ENCODE measurements at places on chromosomes 6 and 20. TPM values are rescaled to one million over a fixed set of nuclear protein-coding genes. Genes with fewer than 3 reads are reported as not detected.
A peak's percentile ranks its signal among the peaks of the same experiment; 100 is the strongest.

PAX1 gene
- total RNA-seq, result not detected

GLP1R gene
- not detected for total RNA-seq

DEFB110 gene
- not detected for total RNA-seq

ZNF334 gene
- 15.1 TPM for total RNA-seq

RRAGD gene
- total RNA-seq, result 7.9 TPM

PREX1 gene
- 5.1 TPM for total RNA-seq

ZNF133 gene
- 13.8 TPM for total RNA-seq

HDGFL1 gene
- not detected for total RNA-seq

BPIFB4 gene
- not detected for total RNA-seq

KCNQ2 gene
- not detected for total RNA-seq

TMEM74B gene
- total RNA-seq, result 1.7 TPM

GRCh38 chr20:39534846-39535245 is 572.7 kb downstream of the DHX35 start:
- DNase-seq, result no peak

GRCh38 chr6:2988094-2988425 is 11.6 kb upstream of the NQO2 start:
- no peak for DNase-seq

DNA sequence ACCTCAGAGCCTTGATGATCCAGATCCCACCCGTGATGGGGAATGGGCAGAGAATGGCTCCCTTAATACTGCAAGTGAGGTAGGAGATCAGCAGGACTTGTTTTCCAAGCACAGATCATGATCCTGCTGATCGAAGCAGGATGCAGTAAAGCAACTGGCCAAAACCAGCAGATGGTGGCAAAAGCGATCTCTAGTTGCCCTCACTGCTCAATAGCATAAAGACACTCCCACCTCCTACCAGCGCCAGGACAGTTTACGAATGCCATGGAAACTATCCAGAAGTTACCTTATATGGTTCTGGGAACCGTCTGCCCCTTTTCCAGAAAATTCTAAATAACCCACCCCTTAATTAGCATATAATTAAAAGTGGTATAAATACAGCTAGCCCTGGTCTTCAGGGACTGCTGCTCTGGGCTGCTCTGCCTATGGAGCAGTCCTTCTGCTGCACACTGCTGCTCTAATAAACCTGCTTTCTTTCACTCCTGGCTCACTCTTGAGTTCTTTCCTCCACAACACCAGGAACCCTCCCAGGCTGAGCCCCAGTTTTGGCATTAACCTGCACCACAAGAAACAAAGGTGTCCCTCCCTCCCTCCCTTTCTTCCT is 415.8 kb downstream of the PREX1 start:
- no peak for DNase-seq

DNA sequence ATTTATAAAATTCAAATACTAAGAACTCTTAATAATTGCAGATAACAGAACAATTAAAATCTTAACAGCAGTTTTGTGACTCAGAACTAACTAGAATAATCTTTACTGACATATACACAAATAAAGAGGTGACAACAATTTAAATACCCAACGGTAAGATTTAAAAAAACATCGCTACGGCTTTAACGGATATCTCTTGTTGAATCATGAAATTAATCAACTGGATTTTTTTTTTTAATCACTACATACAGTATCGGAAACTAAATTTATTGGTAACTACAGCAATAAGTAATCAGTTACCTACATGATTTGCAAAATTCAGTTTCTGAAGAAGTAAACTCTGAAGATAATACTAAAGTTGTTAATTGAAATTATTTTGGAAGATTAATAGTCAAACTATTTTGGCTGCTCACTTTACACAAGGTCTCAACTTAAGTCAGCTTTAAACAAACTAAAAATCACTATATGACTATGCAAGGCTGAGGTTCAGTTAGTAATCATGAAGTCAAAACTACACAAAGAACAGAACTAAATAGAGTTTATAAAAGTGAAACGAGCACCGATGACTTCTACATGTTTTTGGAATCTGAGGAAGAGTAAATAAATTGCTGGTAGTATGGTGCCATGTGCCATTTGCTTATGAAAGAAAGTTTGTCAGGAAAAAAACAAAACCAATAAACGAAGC is 128.8 kb downstream of the HUS1B start:
- DNase-seq, result no peak

- no peak for DNase-seq
These were observed 1.9 kb downstream of the ELOVL2 start for GRCh38 chr6:11042025-11042749.

DNA sequence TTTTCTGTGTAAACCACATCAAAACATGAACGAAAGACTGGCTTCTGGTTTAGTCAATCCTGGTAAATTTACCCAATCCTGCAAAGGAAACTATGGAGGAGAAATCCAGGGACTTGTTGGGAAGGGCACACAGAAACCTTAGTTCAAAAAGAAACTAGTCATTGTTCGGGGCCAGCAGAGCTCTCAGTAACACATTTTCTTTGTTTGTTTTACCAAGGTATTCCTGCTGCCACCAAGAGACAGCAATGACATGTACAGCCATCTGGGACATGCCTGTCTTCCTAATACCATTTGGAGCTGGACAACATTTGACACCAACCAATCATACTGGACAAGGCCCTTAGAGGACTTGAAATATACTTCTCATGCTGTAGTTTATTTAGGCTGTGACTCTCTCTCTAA is 8.3 kb downstream of the OARD1 start:
- DNase-seq, result no peak

GRCh38 chr6:2921520-2922115 is 18.5 kb upstream of the SERPINB9 start:
- no peak for DNase-seq

- no peak for DNase-seq
These were observed 33.0 kb upstream of the SMIM29 start for GRCh38 chr6:34281702-34282334.

DNA sequence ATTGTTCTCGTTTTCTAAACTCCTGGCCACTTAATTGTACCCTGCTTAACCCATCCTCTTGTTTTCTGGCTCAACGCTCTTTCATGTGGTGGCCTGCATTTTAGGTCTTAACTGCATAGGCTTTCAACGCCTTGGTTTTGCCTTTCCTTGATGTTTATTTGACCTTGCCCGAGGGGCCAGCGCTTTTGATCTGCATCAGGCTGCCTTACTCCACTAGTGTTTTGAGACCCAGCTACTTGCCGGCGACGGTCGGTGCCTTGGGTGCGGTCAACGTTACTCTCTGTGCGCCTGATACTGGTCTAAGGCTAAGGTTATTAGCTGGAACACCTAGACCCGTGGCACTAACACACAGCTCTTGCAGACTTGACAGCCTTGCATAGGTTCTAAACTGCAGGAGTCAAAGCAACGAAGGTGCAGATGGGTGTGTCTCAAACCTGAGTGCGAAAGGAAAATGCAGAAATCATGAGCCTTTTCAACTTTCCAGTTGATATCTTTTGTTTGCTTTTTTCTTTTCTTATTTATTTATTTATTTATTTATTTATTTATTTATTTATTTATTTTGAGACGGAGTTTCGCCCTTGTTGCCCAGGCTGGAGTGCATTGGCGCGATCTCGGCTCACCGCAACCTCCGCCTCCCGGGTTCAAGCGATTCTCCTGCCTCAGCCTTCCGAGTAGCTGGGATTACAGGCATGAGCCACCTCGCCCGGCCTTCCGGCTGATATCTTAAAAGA is 138.8 kb downstream of the HFE start:
- DNase-seq, result no peak

DNA sequence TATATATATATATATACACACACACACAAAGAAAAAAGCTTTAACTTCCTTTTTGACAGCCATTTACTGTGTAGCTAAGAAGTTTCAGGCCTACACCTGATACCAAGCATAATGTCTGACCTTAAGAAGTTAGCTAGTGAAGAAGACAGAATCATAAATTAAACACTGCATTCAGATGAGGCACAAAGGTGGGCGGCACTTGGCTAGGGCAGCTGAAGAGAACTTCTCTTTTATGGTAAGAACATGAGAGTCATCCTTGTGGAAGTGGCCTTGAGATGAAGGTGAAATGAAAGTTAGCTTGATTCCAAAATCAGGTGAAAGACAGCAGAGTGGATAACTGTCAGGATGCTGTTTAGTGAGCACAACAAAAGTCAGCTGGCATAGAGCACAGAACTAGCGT is 46.5 kb downstream of the HTR1B start:
- DNase-seq, result no peak

DNA sequence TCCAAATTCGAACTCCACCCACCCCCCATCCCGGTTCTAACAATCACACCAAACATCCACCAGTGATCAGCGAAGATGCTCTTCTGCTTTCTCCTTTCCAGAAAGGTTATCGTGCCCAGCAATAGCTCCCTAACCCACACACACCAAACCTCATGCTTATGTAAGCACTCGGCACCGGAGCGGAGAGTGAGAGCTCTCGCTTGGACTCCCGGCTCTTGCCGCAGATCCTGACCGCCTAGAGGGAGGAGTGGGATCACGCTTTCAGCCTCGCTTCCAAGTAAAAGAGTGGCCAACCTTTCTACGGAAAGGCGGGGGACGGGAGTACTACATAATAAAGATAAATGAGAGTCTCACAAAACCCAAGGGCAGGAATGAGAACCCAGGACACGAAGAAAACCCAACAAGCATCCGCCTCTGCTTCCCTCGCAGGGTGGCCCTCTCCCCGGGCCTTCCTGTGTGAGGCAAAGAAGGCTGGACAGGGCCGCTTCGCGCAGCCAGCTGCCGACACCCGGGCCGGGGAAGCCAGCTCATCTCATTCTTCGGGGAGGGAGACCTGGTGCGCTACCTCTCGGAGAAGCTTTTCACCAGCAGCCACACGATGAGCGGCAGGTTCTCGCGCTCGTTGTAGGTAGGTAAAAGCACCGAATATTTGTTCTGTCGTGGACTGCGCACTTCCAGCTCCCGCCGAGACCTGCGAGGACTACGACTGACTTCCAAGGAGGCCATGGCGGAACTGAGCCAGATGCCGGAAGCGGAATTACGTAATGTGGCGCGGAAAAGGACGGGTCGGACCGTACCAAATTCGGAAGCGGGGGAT is at the start of gene DPM1:
Gene DPM1, minus strand, starts transcription at position 735 of the 817 bp plus-strand sequence. Its CDS starts 9 bp downstream, at position 726.
- DNase-seq, result peak; percentile 90

DNA sequence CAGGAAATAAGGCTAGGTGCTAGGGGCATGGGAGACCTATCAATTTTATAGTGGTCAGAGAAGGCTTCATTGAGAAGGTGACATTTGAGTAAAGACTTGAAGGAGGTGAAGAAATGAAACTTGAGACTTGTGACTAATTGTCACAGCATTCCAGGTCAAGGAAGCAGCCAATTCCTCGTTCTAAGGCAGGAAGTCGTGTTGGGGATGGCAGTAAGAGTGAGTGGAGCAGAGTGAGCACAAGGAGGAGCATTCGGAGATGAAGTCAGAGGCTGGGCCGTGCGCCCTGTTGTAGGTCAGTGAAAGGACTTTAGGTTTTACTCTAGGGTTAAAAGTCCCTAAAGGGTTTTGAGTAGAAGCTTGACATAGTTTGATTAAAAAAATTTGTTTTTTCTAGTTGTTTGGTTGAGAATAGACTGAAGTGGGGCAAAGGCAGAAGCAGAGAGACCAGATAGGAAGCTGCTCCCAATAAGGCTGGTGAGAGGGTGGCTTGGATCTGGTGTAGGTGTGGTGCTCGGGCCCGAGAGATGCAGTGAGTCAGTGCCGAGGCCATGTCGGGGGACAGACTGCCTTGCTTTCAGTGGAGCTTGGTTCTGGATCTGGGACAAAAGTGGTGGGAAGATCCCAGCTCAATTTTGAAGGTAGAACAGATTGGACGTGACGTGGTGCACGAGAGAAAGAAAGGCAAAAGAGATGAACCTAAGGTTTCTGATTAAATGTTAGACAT is 2.6 kb upstream of the RSPH3 start:
- DNase-seq, result no peak

GRCh38 chr6:31861150-31861549 is 1.5 kb downstream of the NEU1 start:
- no peak for DNase-seq

GRCh38 chr6:26250698-26251044 is 114.3 kb upstream of the BTN3A2 start:
- no peak for DNase-seq

DNA sequence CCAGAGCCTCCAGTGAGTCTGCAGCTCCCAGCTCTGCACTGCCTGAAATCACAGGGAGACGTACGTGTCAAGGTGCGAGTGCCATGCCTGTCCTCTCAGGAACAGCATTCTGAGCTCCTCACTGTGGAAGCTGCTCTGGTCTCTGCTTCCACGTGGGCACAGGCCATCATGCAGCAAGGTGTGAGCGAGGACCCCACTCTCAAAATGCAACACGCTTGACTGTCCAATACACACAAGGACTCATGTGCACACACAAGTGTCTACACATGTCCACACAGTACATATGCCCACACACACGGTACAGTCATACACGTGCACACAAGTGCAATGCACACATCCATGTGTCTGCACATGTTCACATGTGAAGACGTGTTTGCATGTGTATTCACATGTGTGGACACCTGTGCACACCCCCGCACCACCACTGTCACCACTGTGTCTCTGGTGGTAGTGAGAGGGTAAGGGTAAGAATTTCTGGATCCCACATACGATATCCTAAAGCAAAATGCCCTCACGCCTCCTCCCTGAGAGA is 260.5 kb downstream of the DLL1 start:
- DNase-seq, result no peak

DNA sequence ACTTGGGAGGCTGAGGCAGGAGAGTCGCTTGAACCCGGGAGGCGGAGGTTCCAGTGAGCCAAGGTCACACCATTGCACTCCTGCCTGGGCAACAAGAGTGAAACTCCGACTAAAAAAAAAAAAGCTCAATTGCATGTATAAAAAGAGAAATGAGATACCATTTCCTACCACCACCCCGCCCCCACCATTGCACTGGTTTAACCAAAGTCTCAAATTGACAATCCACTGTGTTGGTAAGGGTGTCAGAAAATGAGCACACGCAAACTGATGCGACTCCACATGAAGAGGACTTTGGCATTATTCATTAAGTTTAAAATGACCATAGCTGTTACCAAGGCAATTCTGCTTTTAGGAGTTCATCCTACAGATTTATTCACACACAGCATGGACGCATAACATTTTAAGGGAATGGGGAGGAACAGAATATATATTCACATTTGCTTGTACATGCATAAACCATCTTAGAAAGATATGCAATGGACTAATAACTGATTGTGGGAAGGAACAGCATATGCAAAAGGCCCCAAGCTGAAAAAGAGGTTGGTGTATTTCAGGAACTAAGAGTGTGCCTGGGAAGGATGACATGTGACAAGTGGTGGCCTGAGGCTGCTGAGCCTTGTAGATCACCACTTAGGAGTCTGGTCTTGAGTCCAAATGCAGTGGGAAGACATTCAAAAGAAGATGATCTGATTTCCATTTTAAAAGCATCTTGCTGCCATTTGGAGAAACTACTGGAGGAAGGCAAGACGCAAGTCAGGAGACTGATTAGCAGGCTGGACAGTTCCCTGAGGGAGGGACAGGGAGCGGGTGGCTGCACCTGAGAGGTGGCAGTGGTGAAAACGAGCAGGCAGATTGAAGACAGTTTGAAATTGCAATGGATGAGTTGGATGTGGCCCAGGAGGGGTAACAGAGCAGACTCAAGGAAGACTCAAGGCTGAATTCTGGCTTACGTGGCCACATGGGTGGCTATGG is 37.2 kb upstream of the PTPN1 start:
- DNase-seq, result no peak

GRCh38 chr20:49526568-49526967 is 41.4 kb downstream of the PTGIS start:
- no peak for DNase-seq

Measured in ovary (tissue), 10 donors.